ENCODE measurements at places on chromosomes 5 and 9.

DNA sequence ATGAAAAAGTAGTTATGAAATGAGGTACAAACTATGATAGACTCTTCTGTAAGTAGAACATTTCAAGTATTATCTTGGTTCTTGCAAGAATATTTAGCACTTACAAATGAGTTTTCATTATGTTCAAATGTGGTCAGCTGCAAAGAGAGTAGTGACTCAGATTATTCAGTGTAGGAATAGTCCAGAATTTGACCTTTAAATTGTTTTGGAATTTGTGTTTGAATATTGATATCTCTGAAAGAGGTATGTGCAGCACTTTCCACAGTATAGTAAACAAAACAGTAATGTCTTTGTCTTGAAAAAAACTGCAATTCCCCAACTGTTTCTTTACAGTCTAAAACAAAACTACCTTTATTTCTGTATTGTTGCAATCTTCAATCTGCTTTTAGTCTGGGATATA, 56.1 kb downstream of the WDR70 start:
- no peak for DNase-seq

DNA sequence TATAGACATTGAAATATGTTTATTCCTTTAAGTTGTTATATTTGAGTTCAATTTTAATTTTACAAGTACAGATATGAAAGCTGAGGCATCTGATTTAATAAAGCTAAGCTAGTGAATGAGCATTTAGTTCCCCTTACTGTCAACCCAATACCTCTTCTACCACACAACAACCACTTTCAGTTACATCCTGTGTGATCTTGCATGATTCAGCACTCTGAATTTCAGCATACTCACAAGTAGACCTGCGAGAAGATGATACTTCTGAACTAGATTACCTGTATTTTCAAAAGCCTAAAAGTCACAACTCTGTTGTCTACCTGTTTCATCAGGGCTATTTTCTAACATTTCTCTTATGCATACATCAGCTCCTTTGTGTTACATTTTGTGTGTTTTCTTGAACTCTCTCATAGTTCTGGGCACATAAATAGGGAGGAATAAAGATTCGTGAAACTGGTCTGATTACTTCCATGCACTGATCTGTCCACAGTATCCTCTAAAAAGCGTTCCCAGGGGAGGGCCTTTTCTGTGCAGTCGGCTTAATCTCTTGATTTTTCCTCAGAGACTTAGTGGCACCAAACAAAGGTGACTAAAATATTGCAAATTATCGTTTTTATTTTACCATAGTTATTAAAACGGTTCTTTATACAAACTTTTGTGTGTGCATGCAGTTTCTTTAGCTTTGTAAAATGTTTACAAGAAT, 2025.5 kb upstream of the NUDT12 start:
- no peak for DNase-seq

GRCh38 chr9:97367729-97368128, 44.2 kb upstream of the TDRD7 start:
- DNase-seq = no peak

- DNase-seq = no peak
Observed at GRCh38 chr5:144284931-144285502, 114.3 kb downstream of the KCTD16 start.

- no peak for DNase-seq
Observed at GRCh38 chr9:28909526-28909925, 1336.2 kb upstream of the C9orf72 start.

GRCh38 chr9:131673531-131673930, 66.3 kb downstream of the RAPGEF1 start:
- DNase-seq = no peak

- DNase-seq = no peak
Observed at GRCh38 chr9:4902135-4902475, 83.0 kb upstream of the JAK2 start.

GRCh38 chr9:81574405-81574804, 114.9 kb downstream of the TLE1 start:
- no peak for DNase-seq

Data from endothelial cell (in vitro differentiated cells).